A549 (cell line): ENCODE measurements at places on chromosomes 16 and 17.

GRCh38 chr17:5640726-5641125, 56.4 kb upstream of the NLRP1 start:
- no peak for DNase-seq

GRCh38 chr16:59170099-59170712, 436.1 kb upstream of the GOT2 start:
- DNase-seq = no peak

DNA sequence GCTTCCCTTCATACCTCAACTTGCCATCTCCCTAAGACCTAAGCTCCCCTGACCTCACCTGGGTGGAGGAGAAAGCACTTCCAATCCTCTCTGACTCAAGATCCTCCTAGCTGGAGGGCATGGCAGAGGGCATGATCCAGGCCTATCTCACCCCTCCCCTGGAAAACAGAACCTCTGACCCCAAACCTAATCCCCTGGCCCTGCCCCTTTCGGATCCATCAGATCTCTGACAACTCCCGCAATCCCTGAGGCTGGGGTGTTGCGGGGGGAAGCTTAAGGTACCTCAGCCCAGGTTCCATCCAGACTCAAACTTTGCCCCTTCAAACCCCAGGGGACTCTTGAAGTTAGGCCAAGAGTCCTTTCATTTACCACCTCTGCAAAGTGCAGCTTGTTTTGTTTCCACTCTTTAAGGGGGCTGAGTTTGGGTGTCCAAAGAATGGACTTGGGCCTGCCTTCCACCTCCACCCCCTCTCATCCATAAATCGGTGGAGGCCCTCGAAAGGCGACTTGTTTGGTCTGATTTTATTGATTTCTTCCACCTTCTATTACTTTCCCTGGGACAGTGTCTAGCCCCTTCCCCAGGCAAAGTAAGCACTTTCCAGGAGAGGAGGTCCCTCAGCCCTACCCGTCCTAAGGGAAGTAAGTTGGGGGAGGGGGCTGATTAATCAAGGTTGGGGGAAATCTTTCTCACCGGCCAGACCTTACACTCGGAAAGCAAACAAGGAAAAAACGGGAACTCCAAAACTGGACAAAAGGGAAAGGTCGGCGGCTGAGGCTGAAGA, 2.6 kb downstream of the EPOP start:
- DNase-seq = no peak

GRCh38 chr17:4751932-4752331, 12.2 kb upstream of the CXCL16 start:
- DNase-seq = peak; percentile 52

GRCh38 chr17:20996724-20997615, 45.8 kb downstream of the USP22 start:
- DNase-seq = no peak

DNA sequence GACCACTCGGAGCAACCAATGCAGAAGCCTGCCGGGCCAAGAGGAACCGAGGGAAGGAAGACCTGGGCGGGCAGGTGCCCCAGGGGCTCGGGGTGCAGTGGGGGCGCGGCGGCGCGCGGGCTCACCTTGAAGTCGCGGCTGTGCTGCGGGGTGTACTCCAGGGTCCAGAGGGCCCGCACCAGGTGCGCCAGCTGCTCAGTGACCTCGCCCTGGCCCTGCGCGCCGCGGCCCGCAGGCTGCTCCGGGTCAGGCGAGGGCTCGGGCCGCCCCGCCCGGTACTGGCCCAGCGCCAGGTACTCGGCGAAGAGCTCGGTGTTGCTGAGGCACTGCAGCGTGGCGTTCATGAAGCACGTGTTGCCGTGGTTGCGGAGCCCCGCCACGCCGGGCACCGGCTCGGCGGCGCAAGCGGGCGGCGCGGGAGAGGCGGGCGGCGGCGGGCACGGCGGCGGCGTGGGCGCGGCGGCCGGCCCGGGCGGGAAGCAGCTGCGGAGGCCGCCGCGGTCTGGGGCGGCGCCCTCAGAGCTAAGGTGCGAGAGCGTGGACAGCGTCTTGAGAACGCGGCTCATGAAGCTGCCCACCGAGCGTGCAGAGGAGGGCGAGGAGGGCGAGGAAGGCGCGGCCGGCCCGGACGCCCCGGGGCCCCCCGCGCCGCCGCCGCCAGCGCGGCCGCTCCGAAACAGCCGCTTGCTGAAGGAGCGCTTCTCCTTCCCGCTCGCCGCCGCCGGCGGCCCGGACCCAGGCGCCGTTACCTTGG, 562 bp downstream of the USP31 start:
- DNase-seq = peak; percentile 59

GRCh38 chr17:81593105-81593871, 41.1 kb upstream of the FAAP100 start:
- no peak for DNase-seq

DNA sequence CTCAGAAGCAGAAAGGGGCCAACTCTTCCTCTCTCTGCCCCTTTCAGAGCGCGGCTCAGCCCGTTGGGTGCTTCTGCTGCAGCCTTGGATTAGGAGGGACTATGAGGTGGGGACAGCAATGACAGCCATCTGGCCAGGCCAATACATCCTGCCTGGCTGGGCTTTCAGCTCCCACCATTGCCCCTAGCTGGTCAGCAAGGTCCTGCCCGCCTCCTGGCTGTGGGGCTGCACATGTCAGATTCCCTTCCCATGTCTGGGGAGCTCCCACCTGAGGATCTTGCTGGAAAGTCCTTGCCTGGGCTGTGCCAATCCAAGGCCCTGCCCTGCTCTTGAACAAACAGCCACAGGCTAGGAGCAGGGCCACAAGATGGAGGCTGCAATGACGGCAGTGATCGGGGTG, 8.3 kb downstream of the TRIM65 start:
- no peak for DNase-seq

DNA sequence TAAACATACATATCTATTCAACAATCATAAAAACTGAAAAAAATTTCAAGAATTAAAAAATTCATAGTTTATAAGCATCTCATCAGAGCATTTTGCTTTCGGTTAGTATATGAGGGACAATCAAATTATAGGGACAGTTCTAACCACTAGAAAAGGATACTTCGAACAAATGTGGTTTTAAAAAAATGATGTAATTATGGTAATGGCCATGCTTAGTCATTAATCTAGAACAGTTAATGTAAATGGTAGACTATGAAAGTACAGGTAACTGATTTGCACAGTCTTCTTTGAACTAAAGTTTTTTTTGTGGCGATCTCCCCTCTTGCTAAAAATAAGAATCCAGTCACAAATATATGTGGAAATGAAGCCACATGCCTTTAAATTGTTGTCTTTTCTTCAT, 63.5 kb upstream of the PHOSPHO1 start:
- DNase-seq = no peak

- DNase-seq = no peak
Measured at GRCh38 chr16:79932572-79932971, 332.0 kb upstream of the MAF start.

DNA sequence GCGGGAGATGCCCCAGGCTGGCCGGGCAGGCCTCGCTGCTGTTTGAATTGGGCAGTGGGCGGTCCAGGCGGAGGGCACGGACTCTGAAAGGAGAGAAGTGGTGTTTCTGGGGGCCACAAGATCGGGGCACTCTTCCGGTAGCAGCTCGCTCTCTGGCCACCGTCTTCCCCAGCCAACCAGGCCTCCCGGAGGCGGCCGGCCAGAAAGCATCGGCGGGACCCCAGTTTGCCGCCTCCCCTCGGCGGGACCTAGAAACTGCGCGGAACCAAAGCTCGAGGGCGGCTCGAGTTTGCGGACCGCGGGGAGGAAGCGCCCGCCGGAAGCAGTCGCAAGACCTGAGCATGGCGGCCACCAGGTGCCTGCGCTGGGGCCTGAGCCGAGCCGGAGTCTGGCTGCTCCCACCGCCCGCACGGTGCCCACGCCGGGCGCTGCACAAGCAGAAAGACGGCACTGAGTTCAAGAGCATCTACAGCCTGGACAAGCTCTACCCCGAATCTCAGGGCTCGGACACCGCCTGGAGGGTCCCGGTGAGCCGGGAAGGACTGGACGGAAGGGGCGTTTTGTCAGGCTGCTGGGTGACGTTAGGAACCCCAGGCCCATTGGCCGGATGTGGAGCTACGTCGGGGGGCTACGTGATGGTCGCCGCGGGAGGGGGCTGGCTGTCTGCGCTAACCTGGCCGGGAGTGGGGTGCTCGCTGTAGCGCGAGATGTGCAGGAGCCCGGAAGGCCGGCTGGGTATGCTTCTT, at the start of gene MRPL58:
MRPL58 (plus strand) TSS at position 325 of the 746 bp plus-strand sequence; CDS start at position 342, 17 bp downstream.
- peak; percentile 95 for DNase-seq
